Neural progenitor cell (in vitro differentiated cells): ENCODE measurements at places on chromosomes 1 and 21.

- DNase-seq, result no peak
Measured at GRCh38 chr1:57546549-57547330, 122.9 kb upstream of the DAB1 start.

DNA sequence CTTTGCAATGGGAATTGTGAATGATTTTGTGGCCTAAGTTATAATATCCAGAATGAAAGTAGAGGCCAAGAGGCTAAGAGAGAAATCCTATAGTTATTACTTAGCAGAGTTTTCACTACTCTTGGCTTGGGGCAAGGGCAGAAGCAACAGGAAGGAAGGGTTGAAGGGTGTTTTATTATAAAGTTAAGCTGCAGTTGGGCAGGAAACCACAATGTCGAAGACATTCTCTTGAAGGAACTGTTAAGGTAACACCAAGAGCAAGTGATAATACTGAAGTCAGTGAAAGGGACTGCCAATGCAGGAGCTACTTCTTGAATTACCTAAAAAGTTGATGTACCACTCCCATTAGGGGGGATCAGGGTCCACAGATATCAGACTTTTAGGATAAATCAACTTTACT is 8.3 kb downstream of the XCL2 start:
- no peak for DNase-seq

- DNase-seq, result no peak
Measured at GRCh38 chr1:6278263-6278662, 17.4 kb upstream of the GPR153 start.

- DNase-seq, result peak; percentile 78
Measured at GRCh38 chr1:155127105-155127966, at the start of gene EFNA1. Gene EFNA1, plus strand, starts transcription at chr1:155127876. Its CDS starts 102 bp downstream, at chr1:155127978.

DNA sequence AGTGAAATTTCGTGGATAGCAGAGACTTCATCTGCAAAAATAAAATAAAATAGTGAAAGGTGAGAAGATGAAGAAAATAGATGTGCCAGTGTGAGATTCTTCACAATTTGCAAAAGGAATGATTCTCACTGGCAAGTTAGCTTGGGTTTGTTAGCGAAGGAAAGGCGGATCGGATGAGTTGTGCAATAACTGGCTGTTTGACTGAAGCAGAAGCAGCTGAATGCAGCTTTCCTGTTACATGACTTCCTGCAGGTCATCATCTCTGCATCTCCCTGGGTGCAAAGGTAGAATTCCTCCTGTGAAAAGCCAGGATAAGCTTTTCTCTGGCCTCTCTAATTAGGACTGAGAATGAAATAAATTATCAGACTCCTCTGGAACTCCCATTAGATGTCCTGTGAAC is 263.1 kb upstream of the CHRM3 start:
- DNase-seq, result no peak
